Right renal cortex interstitium (tissue), 3 donors: ENCODE measurements at places on chromosomes 12 and 14.
A peak's percentile ranks its signal among the peaks of the same experiment; 100 is the strongest.

DNA sequence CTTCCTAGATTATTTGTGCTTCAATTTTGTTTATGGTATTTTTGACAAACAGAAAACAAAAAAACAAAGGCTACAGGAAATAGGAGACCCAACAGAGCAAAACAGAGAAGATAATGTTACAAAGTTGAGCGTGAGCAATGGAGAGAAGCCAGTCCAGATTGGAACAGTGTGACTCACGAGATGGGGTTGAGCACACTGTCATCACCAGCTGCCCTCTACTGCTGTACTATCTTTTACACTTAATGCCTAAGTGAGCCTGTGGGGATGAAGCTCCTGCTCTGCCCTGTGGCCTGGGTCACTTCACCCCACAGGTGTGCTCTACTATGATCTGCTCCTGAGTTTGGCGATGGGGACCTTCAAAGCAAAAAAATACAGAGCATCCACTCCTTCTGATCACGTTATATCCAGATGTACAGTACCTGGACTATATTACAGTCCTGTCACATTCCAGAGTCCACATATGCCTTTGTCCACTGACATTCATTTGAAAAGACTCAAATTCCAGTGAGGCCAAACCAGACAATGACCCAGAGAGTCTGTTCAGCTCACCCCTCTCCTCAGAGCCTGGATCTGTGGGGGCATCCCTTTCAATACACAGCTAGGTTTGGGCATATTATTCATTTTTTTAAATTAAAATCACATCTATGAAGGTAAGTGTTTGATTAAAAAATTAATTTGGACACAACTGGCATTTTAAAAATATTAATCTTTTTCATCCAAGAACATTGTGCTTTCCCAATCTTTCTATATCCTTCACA is 4.4 kb downstream of the IPO8 start:
- no peak for DNase-seq

GRCh38 chr14:102965282-102965681 is 42.8 kb downstream of the AMN start:
- DNase-seq: no peak

GRCh38 chr12:106771425-106771824 is 3.1 kb upstream of the RIC8B start:
- DNase-seq: no peak

DNA sequence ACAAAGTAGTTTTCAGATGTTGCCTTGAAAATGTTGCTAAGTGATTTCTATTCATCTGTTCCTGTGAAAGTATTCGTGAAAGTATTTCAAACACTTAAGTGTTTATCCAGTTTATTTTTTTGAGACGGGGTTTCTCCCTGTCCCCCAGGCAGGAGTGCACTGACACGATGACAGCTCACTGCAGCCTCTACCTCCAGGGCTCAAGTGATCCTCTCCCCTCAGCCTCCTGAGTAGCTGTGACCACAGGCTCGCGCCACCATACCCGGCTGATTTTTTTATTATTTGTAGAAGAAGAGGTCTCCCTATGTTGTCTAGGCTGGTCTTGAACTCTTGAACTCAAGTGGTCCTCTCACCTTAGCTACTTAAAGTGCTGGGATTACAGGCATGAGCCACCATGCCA is 1.7 kb downstream of the ZDHHC17 start:
- DNase-seq: no peak

- no peak for DNase-seq
Observed at GRCh38 chr12:31958569-31959160, 550 bp upstream of the RESF1 start.

DNA sequence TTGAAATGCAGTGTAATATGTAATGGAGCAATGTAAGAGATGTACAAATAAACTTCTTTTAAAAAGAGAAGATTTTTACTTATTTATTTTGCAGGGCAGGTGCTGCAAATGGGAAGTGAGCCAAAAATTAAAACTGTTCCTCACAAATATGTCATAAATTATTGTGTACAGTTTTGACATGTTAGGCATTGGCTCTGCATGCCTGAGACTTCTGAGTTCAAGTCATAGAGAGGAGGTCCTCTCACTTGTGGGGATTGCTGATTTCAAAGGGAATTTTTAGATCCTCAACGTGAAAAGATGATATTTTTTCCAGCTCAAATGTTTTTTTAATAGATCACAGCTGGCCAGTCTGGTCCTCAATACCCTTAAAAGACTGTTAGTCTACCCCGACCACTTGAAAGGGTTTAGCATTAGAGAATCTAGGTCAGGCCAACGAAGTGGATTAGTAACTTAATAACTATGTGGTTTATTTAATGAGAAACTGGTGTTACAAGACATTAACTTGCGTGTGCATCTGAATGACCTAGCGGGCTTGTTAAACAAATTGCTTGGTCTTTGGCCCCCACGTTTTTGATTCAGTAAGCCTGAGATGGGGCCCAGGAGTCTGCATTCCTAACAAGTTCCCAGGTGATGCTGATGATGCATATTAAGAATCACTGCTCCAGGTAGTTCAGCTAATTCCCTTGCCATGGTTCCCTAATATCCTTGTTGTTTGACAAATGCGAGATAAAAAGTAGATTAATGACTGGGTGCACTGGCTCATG is 30.9 kb upstream of the WDR89 start:
- DNase-seq: peak; percentile 38

- DNase-seq: no peak
Observed at GRCh38 chr12:3744229-3744901, 8.5 kb downstream of the CRACR2A start.

- DNase-seq: no peak
Observed at GRCh38 chr12:6213969-6214368, 13.8 kb downstream of the CD9 start.

DNA sequence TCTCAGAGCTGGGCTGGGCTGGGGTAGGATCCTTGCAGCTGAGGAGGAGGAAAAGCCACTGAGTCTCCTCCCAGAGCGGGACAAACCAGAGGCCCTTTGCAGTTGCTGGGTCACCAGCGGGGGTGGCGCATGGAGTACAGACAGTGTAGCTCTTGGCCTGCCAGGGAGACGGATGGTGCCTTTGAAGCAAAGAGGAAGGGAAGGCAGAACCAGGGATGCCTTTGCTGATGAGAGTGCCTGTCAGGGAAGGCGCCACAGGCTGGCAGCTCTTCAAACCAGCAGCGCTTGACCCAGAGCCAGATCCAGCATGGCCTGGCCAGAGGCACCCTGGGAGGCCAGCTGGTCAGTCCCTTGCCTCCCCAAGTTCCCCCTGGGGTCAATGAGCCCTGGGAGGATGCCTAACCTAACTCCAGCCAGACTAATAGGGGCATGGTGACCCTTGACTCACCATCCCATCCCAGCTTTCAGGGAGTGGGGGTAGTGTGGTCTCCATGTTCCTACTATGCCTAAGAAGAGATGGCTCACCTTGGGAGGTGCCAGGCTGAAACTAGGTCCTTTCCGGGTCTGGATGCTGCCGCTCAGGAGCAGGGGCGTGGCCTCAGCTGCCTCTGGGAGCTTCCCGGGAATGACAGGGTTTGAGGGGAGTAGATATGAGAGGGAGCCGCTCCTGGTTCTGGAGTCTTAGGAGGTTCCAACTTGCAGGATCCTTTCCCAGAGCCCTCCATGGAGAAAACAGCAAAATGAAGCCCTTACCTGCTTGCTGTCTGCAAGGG is 19.8 kb downstream of the VASH1 start:
- DNase-seq: no peak

DNA sequence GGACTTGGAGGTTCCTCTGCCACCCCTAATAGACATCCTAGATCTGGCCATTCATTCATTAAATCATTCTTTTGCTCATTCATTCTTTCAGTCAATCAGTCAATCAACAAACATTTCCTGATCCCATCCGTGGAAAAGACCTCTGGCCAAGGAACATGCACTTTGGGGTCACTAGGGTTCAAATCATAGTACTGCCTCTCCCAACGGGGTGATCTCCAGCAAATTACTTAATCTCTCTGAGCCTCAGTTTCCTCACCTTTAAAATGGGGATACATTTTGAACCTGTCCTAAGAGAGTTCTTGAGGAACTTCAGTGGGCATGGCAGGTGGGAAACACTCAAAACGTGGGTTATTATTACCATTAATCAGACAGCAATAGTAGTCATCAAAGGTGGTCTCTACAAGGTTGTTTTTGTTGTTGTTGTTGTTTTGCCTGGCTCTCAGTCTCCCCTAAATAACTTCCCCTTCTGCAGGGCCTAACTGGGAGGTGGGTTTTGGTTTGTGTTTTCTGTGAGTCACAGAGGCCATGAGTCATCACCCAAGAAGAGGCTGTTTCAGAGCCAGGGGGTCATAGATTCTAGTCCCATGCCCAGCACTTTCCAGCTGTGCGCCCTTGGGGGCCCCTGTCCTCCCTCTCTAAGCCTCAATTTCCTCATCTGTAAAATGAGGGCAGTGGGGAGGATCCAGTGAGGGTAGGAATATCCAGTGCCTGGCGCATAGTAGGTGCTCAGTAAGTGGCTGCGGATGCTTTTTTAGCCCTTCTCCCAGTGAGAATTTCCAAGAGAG is 16.9 kb upstream of the FAM222A start:
- no peak for DNase-seq

DNA sequence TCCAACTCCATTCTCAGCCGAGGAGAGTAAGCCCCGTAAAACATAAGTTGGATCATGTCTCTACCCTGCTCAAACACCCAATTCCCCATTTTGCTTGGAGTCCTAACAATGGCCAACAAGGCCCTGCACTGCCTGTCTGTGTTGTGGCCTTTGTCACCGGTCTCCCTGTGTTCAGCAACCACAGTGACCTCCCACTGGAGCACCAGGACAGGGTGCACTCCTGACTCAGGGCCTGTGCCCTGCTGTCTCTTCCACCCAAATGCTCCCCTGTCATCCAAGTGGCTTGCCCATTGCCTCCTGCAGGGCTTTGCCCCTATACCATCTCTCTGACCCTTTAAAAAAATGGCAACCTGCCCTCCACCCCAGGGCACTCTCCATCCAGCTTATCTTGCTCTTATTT is 4.4 kb upstream of the KRT85 start:
- DNase-seq: no peak

- DNase-seq: no peak
Observed at GRCh38 chr14:72404998-72405397, 472.8 kb downstream of the RGS6 start.
